GM12878 (cell line): ENCODE measurements at places on chromosomes 7 and 10.
A peak's percentile ranks its signal among the peaks of the same experiment; 100 is the strongest.

GRCh38 chr7:3682028-3682710, 381.1 kb downstream of the SDK1 start:
- DNase-seq = no peak

GRCh38 chr10:62527019-62527827, 153.1 kb downstream of the ZNF365 start:
- peak; percentile 90 for DNase-seq

GRCh38 chr10:80603516-80603915, 65.8 kb downstream of the SH2D4B start:
- DNase-seq = no peak

- no peak for DNase-seq
Observed at GRCh38 chr7:121390109-121390508, 6.0 kb downstream of the FAM3C start.

- no peak for DNase-seq
Observed at GRCh38 chr7:33418251-33418701, 288.9 kb downstream of the BBS9 start.

DNA sequence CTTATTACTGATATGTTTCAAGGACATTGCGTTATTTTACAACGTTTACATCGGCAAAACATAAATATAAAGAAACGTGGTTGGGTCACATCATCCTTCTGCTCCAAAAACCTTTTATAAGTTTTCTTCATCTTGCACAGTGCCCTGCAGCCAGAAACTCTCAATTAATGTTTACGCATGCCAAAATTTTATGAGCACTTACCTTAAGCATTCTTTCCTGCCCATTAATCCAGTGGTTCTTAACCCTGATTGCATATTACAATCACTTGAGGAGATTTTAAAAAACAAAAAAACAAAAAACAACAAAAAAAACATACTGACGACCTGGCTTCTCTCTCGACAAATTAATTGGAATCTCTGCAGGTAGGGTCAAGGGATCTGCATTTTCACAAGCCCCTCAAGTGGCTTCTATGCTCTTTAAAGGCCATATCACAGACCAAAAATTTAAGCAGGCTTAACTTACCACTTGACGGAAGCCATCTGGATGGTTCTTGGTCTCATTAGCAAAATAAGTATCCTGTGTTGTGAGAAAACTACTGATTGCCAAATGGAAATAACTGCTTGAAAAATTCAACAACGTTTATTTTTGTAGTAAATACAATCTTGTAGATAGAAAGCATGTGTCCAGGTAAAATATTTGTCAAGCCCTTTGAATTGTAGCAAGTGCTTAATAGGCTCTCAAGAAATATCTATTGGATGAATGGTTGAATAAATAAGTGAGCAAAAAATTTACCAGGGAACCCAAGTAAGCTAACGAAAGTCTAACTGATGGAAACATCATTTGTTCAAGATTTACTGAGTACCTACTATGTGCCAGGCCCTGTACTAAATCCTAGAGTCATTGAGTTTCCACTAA, 30.9 kb upstream of the SLC16A12 start:
- no peak for DNase-seq

- no peak for DNase-seq
Observed at GRCh38 chr7:1948301-1948796, 278.3 kb downstream of the ELFN1 start.

DNA sequence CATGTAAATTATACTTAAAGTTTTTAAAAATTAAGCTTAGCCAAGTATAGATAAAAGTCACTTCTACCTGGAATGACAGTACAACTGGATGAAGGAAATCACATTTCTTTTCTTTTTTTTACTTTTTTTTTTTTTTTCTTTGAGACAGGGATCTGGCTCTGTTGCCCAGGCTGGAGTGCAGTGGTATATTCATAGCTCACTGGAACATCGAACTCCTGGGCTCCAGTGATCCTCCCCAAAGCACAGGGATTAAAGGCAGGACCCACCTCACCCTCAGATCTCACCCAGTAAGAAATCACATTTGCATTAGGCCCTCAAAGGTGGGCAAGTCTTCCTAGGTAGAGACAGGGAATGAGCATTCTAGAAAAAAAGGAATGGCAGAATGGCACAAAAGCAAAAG, 69.5 kb upstream of the C1GALT1 start:
- DNase-seq = no peak

DNA sequence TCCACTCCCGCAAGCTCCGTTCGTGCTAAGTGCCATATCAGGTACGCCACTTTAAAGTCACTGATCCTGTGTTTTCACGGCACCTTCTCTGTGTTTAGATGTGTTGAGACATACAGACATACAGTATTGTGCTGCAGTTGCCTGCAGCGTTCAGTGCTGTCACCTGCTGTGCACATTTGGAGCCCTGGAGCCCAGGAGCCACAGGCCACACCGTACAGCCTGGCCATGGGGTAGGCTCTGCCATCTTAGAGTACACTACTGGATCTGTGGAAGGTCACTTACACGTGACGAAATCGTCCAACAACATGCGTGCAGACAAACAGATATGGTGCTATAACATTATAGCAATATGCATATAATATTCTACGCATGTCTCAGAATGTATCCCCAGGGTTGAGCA, 111.3 kb downstream of the ELFN1 start:
- no peak for DNase-seq

GRCh38 chr10:5595095-5595494, 70.3 kb downstream of the CALML3 start:
- DNase-seq = no peak

GRCh38 chr7:15854841-15855524, 168.5 kb upstream of the MEOX2 start:
- no peak for DNase-seq

- no peak for DNase-seq
Observed at GRCh38 chr7:52726493-52726892, 308.9 kb upstream of the POM121L12 start.

- DNase-seq = no peak
Observed at GRCh38 chr7:150313870-150314269, 9.3 kb upstream of the LRRC61 start.
